ENCODE measurements at places on chromosomes 11 and 22.

GRCh38 chr11:67274768-67275605 is 8.7 kb downstream of the GRK2 start:
- H3K27ac ChIP-seq: no peak overlapping the region
- H3K4me1 ChIP-seq: peaks cover 28% of the 10 kb centered on the region
- H3K4me3 ChIP-seq: no peak overlapping the region
- H3K36me3 ChIP-seq: no peaks in the 10 kb centered on the region
- DNase-seq: no peak
- H3K27me3 ChIP-seq: no peaks in the 10 kb centered on the region

DNA sequence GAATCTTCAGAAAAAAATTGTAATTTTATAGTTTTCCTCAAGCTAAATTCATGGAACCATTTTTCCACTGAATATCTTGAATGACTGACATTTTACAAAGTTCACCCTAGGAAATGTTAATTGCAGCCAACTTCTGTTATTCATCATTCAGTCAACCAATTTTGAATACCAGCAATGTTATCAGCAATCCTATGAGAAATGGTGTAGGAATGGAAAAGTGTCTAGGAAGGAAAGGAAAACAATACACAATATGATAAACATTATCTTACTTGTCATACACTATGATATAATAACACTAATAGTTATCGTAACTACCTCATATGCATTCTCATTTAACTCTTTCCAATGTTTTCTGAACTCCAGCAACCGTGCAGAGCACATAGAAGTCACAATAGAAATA is 790.5 kb upstream of the LRRC4C start:
- no peak overlapping the region for H3K27ac ChIP-seq
- H3K4me1 ChIP-seq: no peaks in the 10 kb centered on the region
- H3K36me3 ChIP-seq: no peaks in the 10 kb centered on the region
- no peak overlapping the region for H3K4me3 ChIP-seq
- DNase-seq: no peak
- no peaks in the 10 kb centered on the region for H3K27me3 ChIP-seq

DNA sequence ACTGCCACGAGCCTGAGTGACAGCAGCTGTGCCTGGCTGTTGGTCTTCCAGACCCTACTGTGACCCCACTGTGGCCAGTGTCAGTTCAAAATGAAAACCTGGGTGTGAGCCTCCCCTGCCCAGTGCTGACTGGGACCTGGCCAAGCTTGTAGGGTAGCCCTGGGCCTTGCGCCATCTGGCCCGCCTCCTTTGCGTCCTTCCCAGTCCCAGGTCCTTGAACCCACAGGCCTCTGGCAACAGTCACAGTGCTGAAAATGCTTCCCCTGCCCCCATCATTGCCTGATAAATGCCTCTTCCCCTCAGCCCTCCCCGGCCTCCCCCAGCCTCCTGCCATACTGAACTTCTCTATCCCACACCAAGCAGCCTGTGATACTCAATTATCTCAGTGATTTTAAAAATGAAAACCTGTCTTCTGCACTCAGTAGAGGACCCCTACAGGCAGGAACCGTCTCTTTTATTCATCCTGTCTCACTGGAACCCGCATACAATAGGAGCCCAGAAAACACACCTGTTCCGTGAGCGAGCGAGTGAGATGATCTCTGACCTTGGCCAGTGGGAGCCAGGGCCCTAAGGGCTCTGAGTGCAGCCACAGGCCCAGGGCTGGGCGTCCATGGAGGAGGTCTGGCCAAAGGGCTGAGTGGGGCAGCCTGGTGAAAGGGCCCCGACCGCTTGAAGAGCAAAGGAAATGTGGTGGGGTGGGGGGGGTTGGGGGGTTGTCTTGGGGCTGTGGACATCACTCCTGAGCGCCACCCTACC is 49.7 kb upstream of the TTLL12 start:
- DNase-seq: no peak
- H3K27ac ChIP-seq: no peak overlapping the region
- H3K36me3 ChIP-seq: no peaks in the 10 kb centered on the region
- no peak overlapping the region for H3K4me3 ChIP-seq
- no peaks in the 10 kb centered on the region for H3K27me3 ChIP-seq

DNA sequence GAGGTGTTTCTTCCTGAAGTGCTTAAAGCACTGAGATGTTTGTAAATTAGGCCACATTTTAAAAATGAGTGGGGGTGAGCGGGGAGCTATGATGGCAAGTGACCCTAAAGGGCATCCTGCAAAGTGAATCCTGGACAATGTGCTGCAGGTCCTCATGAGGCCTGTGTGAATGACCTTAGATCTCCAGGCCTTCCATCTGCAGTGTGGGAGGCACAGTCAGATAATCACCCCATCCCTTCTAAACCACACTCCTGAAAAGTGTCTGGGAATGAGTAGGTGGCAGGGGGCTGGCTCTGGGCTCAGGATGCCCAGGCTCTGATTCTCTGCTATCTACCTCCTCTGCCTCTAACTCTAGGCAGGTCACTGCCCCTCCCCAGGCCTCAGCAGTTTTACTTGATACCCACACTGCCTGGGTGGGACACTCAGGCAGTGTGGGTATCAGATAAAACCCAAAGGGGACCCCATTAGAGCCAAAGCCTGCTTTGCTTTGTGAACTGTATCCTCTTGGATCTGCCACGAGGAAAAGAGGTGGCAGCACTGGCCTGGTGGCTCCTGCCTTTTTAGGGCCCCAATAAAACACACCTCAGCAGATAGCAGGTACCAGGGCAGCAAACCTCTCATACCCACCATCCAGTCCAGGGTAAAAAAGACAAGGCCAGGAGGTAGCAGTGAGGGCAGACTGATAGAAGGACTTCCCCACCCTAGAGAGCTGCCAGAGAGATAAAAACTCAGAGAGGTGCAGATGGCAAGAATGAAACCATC is 10.5 kb downstream of the STARD10 start:
- H3K27ac ChIP-seq: no peak overlapping the region
- DNase-seq: peak; percentile 1
- H3K27me3 ChIP-seq: peaks cover 25% of the 10 kb centered on the region
- H3K36me3 ChIP-seq: no peaks in the 10 kb centered on the region
- peaks cover 16% of the 10 kb centered on the region for H3K4me1 ChIP-seq

DNA sequence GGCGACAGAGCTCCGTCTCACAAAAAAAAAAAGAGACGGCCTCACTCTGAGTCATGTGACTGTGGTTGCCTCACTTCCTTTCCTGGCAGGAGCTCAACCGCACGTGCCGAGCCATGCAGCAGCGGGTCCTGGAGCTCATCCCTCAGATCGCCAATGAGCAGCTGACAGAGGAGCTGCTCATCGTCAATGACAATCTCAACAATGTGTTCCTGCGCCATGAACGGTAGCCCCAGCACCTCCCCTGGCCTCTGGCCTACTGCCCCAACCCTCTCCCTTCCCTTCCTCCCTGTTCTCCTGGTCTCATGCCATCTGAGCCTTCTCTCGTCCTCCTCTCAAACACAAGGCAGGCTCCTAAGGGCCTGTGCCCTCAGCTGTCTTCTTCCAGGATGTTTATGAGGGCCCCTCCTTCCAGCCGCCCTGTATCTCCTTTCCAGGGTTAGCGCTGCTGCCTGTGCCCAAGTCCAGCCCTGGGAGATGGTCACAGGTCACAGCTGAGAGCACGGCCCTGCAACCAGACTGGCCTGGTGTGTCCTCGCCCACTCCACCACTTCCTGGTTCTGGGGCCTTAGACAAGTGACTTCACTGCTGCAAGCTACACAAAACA is 30.7 kb downstream of the TOM1 start:
- no peaks in the 10 kb centered on the region for H3K36me3 ChIP-seq
- no peak overlapping the region for H3K27ac ChIP-seq
- H3K27me3 ChIP-seq: no peaks in the 10 kb centered on the region
- H3K4me3 ChIP-seq: no peak overlapping the region

DNA sequence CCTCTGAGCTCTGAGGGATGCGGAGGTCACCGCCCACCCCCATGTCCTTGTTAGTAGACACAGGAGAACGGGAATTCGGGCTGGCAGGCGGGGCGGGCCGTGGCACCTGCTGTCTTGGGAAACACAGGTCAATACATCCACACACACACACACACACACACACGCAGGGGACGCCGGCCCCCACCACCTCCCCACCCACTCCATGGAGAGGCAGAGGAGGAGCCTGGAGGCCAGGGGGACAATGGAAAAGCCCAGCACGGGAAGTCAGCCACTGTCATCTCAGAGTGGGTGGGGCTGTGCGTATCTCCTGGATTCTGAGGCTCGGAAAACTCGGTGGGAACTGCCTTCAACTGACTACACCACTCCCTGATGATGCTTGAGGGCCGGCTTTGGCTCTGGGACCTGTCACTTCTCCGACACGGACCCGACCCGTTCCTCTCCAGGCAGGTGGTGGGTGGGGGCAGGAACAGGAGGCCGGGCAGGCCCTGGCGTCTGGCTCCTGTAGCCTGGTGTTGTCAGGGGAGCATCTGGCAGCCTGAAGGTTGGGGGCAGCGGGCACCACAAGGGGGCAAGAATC is 18.5 kb upstream of the TMEM184B start:
- peak overlapping the region; percentile 53 for H3K27ac ChIP-seq
- H3K4me3 ChIP-seq: no peak overlapping the region
- no peak for DNase-seq
- H3K27me3 ChIP-seq: no peaks in the 10 kb centered on the region
- H3K4me1 ChIP-seq: peaks cover 6% of the 10 kb centered on the region
- no peaks in the 10 kb centered on the region for H3K36me3 ChIP-seq

GRCh38 chr22:33923033-33923432 is 2.8 kb upstream of the LARGE1 start:
- no peak for DNase-seq
- H3K4me3 ChIP-seq: peak overlapping the region; percentile 79
- peaks cover 30% of the 10 kb centered on the region for H3K4me1 ChIP-seq
- no peaks in the 10 kb centered on the region for H3K36me3 ChIP-seq
- peaks cover 13% of the 10 kb centered on the region for H3K27me3 ChIP-seq

DNA sequence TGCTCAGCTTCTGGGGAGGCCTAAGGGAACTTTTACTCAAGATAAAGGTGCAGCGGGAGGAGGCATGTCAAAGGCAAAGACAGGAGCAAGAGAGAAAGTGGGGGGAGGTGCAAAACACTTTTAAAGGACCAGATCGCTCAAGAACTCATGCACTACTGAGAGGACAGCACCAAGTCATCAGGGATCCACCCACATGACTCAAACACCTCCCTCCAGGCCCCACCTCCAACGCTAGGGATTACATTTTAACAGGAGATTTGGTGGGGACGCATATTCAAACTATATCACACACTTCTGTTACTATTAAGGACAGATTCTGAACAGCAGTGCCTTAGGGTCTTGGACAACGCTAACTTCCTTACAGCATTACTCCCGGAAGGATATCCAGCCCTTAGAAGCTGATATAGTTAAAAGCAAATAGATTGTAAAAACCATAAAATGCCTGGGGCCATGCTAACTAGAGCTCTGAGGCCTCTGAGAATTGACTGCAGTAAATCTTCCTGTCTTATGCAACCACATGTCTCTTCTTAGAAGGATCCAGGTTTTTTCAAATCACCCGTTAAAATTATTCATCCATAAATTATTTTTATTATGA is 16.7 kb upstream of the ZC3H12C start:
- H3K4me1 ChIP-seq: peaks cover 3% of the 10 kb centered on the region
- H3K4me3 ChIP-seq: no peak overlapping the region
- no peaks in the 10 kb centered on the region for H3K27me3 ChIP-seq
- no peak for DNase-seq
- no peak overlapping the region for H3K27ac ChIP-seq
- H3K36me3 ChIP-seq: no peaks in the 10 kb centered on the region

- no peaks in the 10 kb centered on the region for H3K27me3 ChIP-seq
- no peak for DNase-seq
- H3K27ac ChIP-seq: no peak overlapping the region
- H3K4me3 ChIP-seq: no peak overlapping the region
- H3K36me3 ChIP-seq: no peaks in the 10 kb centered on the region
Measured at GRCh38 chr11:76835928-76836612, 24.6 kb upstream of the ACER3 start.

GRCh38 chr11:1146365-1146764 is 11.4 kb upstream of the MUC5AC start:
- no peaks in the 10 kb centered on the region for H3K27me3 ChIP-seq
- no peaks in the 10 kb centered on the region for H3K36me3 ChIP-seq
- H3K4me1 ChIP-seq: no peaks in the 10 kb centered on the region
- DNase-seq: no peak

DNA sequence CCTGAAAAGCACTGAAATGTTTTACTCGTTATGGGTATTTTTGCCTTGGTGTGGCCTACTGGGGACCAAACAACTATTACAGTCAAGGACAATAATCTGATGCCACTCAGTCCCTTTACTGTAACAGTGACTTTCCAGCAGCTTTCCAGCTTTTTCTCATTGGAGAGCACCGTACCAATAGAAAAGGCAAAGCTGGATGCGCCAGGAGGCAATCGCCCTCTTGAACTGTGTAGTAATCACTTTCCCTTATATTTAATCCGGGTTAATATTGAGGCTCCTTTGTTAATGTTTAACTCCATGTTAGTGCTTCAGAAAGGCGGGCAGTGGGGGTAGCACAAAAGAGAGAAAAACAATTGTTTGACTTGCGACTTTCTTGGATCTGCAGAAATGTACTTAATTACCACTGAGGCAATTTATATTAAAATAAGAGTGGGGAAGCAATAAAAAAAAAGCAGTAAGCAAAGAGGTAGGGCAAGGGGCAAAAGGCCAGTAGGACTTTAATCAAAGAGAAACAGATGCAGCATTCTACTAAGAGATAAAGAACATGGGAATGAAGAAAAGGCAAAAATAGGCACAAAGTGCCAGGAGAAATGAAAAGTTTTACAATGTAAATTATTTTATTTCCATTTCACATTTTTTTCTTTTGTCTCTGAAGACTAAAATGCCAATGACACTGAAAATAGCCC is 81.6 kb downstream of the LRRC4C start:
- peaks cover 12% of the 10 kb centered on the region for H3K4me1 ChIP-seq
- H3K36me3 ChIP-seq: no peaks in the 10 kb centered on the region
- H3K27ac ChIP-seq: no peak overlapping the region

GRCh38 chr22:32814285-32814860 is 12.9 kb downstream of the TIMP3 start:
- H3K4me3 ChIP-seq: no peak overlapping the region
- no peaks in the 10 kb centered on the region for H3K36me3 ChIP-seq
- H3K27me3 ChIP-seq: no peaks in the 10 kb centered on the region
- no peak for DNase-seq
- H3K4me1 ChIP-seq: peaks cover 17% of the 10 kb centered on the region
- no peak overlapping the region for H3K27ac ChIP-seq

GRCh38 chr11:27061461-27061821 is 20.8 kb downstream of the BBOX1 start:
- H3K4me3 ChIP-seq: no peak overlapping the region
- no peak for DNase-seq
- H3K36me3 ChIP-seq: no peaks in the 10 kb centered on the region
- peaks cover 6% of the 10 kb centered on the region for H3K4me1 ChIP-seq

DNA sequence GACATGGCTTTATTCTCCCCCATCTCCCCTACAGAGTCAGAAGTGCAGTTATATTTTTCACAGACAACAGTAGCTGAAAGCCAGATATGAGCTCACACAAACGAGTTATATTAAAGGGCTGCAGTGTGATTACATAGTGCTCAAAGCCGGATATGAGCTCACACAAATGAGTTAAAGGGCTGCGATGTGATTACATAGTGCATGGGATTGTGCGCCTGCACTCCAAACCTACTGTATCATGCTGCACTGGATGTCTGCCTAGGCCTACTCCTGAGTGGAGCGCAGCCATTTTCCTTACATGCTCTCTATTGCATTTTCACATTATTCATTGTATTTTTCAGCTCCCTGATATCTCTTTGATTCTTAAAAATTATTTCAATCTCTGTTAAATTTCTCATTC is 414.6 kb upstream of the LARGE1 start:
- no peaks in the 10 kb centered on the region for H3K4me1 ChIP-seq
- peaks cover 5% of the 10 kb centered on the region for H3K36me3 ChIP-seq
- no peak overlapping the region for H3K4me3 ChIP-seq
- no peak overlapping the region for H3K27ac ChIP-seq

- H3K36me3 ChIP-seq: no peaks in the 10 kb centered on the region
- H3K4me3 ChIP-seq: no peak overlapping the region
- H3K27ac ChIP-seq: no peak overlapping the region
- DNase-seq: no peak
- H3K4me1 ChIP-seq: peaks cover 8% of the 10 kb centered on the region
Measured at GRCh38 chr22:43349636-43350035, 6.5 kb upstream of the SCUBE1 start.

All from neural progenitor cell (in vitro differentiated cells).